Lung (tissue), 17 donors: ENCODE measurements at places on chromosomes 16 and 17. TPM values are rescaled to one million over a fixed set of nuclear protein-coding genes. Genes with fewer than 3 reads are reported as not detected.

C1QL1 gene
- total RNA-seq = 0.57 TPM

YBX2 gene
- total RNA-seq = 0.57 TPM

DNA sequence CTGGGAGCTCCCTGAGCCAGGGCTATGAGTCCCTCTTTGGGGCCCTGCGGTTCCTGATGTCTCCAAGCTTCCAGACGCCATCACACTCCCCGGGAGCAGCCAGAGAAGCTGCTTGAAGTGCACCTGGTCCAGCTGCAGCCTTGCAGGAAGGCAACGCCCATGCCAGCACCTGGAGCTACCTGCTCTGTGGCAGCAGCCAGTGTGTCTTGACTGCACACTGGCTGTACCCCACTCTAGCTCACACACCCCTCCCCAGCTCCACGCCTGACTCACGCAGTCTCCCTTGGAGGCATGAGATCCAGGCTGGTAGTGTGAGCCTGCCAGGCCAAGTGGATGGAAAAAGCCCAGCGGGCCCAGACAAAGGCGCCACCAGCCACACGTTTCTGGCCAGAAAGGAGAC is 63.3 kb downstream of the USP32 start:
- H3K4me1 ChIP-seq = peaks cover 11% of the 10 kb centered on the region
- no peak for DNase-seq
- H3K27ac ChIP-seq = no peak overlapping the region
- H3K27me3 ChIP-seq = no peaks in the 10 kb centered on the region
- peaks cover 3% of the 10 kb centered on the region for H3K36me3 ChIP-seq
- H3K4me3 ChIP-seq = no peak overlapping the region

- H3K4me3 ChIP-seq = no peak overlapping the region
- H3K27me3 ChIP-seq = no peaks in the 10 kb centered on the region
- DNase-seq = no peak
- H3K36me3 ChIP-seq = no peaks in the 10 kb centered on the region
Observed at GRCh38 chr17:1019451-1019850, 22.5 kb downstream of the TIMM22 start.

GRCh38 chr17:83152745-83153611 is 73.6 kb downstream of the METRNL start:
- H3K27me3 ChIP-seq = no peaks in the 10 kb centered on the region
- H3K27ac ChIP-seq = no peak overlapping the region
- peak; percentile 77 for DNase-seq
- H3K36me3 ChIP-seq = no peaks in the 10 kb centered on the region
- no peak overlapping the region for H3K4me3 ChIP-seq
- peaks cover 3% of the 10 kb centered on the region for H3K4me1 ChIP-seq

- no peak overlapping the region for H3K4me3 ChIP-seq
- DNase-seq = no peak
- peaks cover 14% of the 10 kb centered on the region for H3K36me3 ChIP-seq
- H3K4me1 ChIP-seq = no peaks in the 10 kb centered on the region
Observed at GRCh38 chr17:60519795-60520194, 6.2 kb downstream of the APPBP2 start.

ADCY9 gene
- 22.3 TPM for total RNA-seq

DNA sequence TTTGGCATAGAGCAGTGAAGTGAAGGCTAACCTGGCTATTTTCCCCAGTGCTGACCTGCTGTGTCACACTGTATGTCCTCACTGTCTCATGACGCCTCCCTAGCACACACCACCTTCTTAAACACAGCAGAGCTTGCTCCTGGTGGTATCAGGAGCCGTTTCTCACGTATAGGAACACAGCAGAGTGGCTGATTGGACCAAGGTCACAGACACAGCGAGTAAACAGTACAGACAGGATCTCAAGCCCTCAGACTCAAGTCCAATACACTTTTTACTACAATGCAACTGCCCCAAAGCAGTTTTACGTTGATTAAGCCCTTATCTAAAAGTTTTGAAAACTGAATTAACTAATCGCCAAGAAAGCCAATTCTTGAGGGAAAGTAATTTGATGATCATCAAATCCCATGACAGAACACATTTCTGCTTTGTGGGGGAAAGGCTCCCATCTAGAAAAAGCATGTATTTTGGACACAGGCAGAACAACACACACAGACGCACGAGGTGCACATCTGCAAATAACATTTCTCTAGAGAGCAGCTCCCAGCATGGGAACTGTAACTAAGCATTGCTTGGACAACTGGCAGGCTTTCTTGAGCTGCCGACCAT is 15.2 kb downstream of the ARHGAP17 start:
- H3K36me3 ChIP-seq = no peaks in the 10 kb centered on the region
- no peak for DNase-seq

SLC13A2 gene
- not detected for total RNA-seq

- H3K36me3 ChIP-seq = no peaks in the 10 kb centered on the region
- H3K27me3 ChIP-seq = no peaks in the 10 kb centered on the region
- DNase-seq = peak; percentile 73
- H3K27ac ChIP-seq = peak overlapping the region; percentile 33
Observed at GRCh38 chr17:69607162-69607834, 192.8 kb downstream of the MAP2K6 start.

C16orf54 gene
- total RNA-seq = 3.1 TPM

DNA sequence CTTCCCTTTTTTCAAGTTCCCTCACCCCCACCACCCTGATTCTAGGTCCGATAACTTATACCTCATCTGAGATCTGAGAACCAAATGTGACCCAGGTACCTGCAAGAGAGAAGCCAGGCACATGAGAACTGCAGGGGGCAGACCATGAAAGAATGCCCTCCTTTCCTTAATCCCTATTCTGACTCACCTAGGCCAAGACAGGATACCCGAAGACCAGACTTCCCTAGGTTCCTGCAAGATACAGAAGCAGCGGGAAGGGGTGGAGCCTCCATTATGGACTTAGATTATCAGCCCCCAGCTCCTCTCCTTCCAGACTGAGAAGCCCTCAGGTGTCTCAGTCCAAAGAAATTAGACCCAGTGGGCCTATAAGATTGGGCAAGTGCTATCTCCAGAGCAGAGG is 2.1 kb downstream of the KCNAB3 start:
- H3K27ac ChIP-seq = no peak overlapping the region
- peaks cover 7% of the 10 kb centered on the region for H3K4me1 ChIP-seq
- DNase-seq = no peak
- no peaks in the 10 kb centered on the region for H3K27me3 ChIP-seq

DNA sequence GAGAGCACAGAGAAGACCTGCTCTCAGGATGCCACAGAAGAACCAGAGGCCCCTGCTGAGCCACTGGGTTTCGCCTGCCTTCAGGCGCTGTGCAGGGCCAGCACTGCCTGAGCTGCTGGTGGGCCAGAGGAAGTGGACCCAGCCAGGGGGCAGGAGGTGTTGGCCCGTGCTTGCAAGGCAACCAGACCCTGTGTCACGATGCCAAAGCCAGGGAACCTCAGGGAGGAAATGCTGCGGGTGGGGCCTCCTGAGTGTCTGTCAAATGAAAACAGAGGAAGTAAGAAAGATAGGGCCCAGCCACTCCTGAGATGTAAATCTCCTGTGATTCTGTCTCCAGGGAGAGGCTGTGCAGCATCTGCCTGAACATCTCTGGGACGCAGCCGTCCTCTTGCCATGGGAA is 58.1 kb upstream of the ADORA2B start:
- no peaks in the 10 kb centered on the region for H3K27me3 ChIP-seq
- H3K4me1 ChIP-seq = no peaks in the 10 kb centered on the region
- H3K36me3 ChIP-seq = no peaks in the 10 kb centered on the region
- no peak overlapping the region for H3K4me3 ChIP-seq

SLC16A6 gene
- 2.3 TPM for total RNA-seq

C17orf50 gene
- total RNA-seq = not detected

INCA1 gene
- 2.0 TPM for total RNA-seq

GRCh38 chr17:45874151-45874550 is 20.2 kb upstream of the MAPT start:
- H3K4me3 ChIP-seq = no peak overlapping the region
- no peak for DNase-seq
- H3K27ac ChIP-seq = no peak overlapping the region
- no peaks in the 10 kb centered on the region for H3K4me1 ChIP-seq
- H3K27me3 ChIP-seq = no peaks in the 10 kb centered on the region
- no peaks in the 10 kb centered on the region for H3K36me3 ChIP-seq

GRCh38 chr17:73718362-73718761 is 74.1 kb upstream of the SDK2 start:
- H3K4me3 ChIP-seq = no peak overlapping the region
- no peaks in the 10 kb centered on the region for H3K27me3 ChIP-seq
- DNase-seq = no peak
- no peak overlapping the region for H3K27ac ChIP-seq

GRCh38 chr16:85104821-85105391 is 7.4 kb downstream of the CIBAR2 start:
- no peak for DNase-seq
- H3K27me3 ChIP-seq = no peaks in the 10 kb centered on the region
- H3K4me1 ChIP-seq = no peaks in the 10 kb centered on the region
- H3K36me3 ChIP-seq = no peaks in the 10 kb centered on the region
- no peak overlapping the region for H3K27ac ChIP-seq

- DNase-seq = no peak
- no peaks in the 10 kb centered on the region for H3K27me3 ChIP-seq
- H3K27ac ChIP-seq = peak overlapping the region; percentile 43
Observed at GRCh38 chr17:7839876-7840261, 5.9 kb downstream of the KDM6B start.

GRCh38 chr16:2904922-2905240 is 6.8 kb upstream of the FLYWCH1 start:
- no peaks in the 10 kb centered on the region for H3K36me3 ChIP-seq
- H3K27me3 ChIP-seq = no peaks in the 10 kb centered on the region
- no peak for DNase-seq
- peak overlapping the region; percentile 50 for H3K4me3 ChIP-seq
- H3K27ac ChIP-seq = peak overlapping the region; percentile 93

DNA sequence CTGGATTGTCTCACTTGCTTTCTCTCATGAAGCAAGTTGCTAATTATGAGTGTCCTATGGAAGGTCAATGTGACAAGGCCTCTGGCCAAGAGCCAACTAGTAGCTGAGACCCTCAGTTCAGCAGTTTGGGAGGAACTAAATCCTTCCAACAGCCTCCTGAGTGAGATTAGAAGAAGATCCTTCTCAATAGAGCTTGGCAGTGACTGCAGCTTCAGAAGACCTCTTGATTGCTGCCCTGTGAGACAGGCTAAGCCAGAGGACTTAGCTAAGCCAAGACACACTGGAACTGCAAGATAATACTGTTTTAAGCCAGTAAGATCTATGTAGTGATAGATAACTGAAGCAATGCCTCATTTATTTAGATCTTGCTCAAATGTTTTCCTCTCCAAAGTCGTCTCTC is 34.3 kb downstream of the PCTP start:
- H3K4me3 ChIP-seq = no peak overlapping the region
- no peak for DNase-seq
- H3K36me3 ChIP-seq = no peaks in the 10 kb centered on the region
- no peak overlapping the region for H3K27ac ChIP-seq
- H3K27me3 ChIP-seq = no peaks in the 10 kb centered on the region

- no peak for DNase-seq
- no peaks in the 10 kb centered on the region for H3K27me3 ChIP-seq
- H3K4me3 ChIP-seq = no peak overlapping the region
- H3K36me3 ChIP-seq = no peaks in the 10 kb centered on the region
- H3K27ac ChIP-seq = no peak overlapping the region
- H3K4me1 ChIP-seq = no peaks in the 10 kb centered on the region
Observed at GRCh38 chr16:35391328-35391727, 1931.9 kb downstream of the TP53TG3F start.

DNA sequence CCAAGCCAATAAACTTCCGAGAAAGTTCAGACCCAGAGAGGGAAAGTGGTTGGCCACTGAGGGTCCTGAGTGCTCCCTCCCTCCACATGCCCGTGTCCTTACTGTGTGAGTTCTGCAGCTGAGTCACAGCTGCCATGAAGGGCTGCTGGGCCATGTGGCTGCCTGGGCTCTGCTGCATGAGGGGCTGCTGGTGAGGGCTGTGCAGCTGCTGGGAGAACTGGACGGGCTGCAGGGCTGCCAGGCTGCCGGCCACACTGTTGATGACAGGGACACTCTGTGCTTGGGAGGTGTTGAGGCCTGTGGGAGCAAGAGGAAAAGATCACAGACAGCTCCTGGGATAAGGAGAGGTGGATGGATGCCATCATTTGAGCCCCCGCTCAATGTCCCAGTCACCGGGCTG is 44.0 kb downstream of the HNF1B start:
- H3K36me3 ChIP-seq = no peaks in the 10 kb centered on the region
- H3K27ac ChIP-seq = no peak overlapping the region
- no peak overlapping the region for H3K4me3 ChIP-seq
- H3K27me3 ChIP-seq = no peaks in the 10 kb centered on the region
- DNase-seq = no peak

CDC6 gene
- total RNA-seq = 5.5 TPM

SPIRE2 gene
- 12.0 TPM for total RNA-seq

PAQR4 gene
- total RNA-seq = 4.0 TPM

DNA sequence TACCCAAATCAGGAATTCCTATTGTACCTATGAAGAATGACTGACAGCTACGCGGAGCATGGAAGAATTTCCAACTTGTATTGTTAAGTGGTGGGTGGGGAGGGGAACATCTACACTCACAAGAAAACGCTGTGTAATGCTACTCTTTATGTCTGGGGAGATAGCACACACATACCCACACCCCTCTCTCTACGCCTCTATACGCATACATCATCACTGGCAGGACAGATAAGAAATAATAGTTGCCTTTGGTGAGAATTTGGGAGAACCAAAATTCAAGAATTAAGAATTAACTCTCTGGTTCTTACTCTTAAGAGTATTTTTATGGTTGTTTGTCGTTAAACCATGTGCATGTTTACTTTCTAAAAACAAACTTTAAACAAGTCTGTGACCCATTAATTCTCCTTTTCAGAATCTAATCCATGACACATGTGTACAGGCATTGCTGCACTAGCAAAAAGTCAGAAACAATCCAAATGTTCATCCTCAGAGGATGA is 33.9 kb downstream of the CREBBP start:
- H3K4me3 ChIP-seq = no peak overlapping the region
- no peak for DNase-seq

GRCh38 chr16:7378024-7378695 is 45.5 kb downstream of the RBFOX1 start:
- no peaks in the 10 kb centered on the region for H3K36me3 ChIP-seq
- DNase-seq = no peak
- H3K4me1 ChIP-seq = no peaks in the 10 kb centered on the region
- no peak overlapping the region for H3K27ac ChIP-seq

GRCh38 chr16:49332589-49333258 is 40.9 kb upstream of the C16orf78 start:
- no peak overlapping the region for H3K27ac ChIP-seq
- H3K4me3 ChIP-seq = no peak overlapping the region
- H3K27me3 ChIP-seq = no peaks in the 10 kb centered on the region
- no peaks in the 10 kb centered on the region for H3K4me1 ChIP-seq
- H3K36me3 ChIP-seq = no peaks in the 10 kb centered on the region
- DNase-seq = no peak

DNA sequence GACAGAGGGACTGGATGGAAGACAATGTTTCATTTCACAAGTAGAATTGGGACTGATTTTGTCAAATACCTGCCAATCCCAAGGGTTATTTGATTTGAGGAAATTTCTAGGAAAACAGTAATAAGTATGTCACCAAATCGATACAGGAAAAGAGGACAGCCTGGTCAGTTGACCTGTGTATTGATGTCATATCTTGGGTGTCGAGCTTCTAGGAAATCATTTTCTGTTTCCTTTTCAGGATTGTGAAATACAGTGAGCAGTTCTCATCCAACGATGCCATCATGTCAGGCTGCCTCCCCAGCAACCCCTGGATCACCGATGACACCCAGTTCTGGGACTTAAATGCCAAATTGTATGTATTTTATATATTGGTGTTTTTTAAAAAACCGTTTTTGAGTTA is 56.1 kb downstream of the RGS9 start:
- H3K4me3 ChIP-seq = no peak overlapping the region
- H3K36me3 ChIP-seq = no peaks in the 10 kb centered on the region
- no peak overlapping the region for H3K27ac ChIP-seq

- H3K27ac ChIP-seq = no peak overlapping the region
- no peaks in the 10 kb centered on the region for H3K4me1 ChIP-seq
- no peak for DNase-seq
- H3K4me3 ChIP-seq = no peak overlapping the region
- no peaks in the 10 kb centered on the region for H3K36me3 ChIP-seq
- H3K27me3 ChIP-seq = no peaks in the 10 kb centered on the region
Observed at GRCh38 chr17:51546114-51546513, 285.8 kb downstream of the UTP18 start.
